AG04450 (cell line): ENCODE measurements at places on chromosomes 12 and 14. TPM values are rescaled to one million over a fixed set of nuclear protein-coding genes. Genes with fewer than 3 reads are reported as not detected.
A peak's percentile ranks its signal among the peaks of the same experiment; 100 is the strongest.

- no peak for DNase-seq
These were observed 14.6 kb downstream of the CFAP54 start for GRCh38 chr12:96503976-96504375.

GRCh38 chr12:111141205-111141604, 220.8 kb upstream of the MYL2 start:
- DNase-seq = no peak

DNA sequence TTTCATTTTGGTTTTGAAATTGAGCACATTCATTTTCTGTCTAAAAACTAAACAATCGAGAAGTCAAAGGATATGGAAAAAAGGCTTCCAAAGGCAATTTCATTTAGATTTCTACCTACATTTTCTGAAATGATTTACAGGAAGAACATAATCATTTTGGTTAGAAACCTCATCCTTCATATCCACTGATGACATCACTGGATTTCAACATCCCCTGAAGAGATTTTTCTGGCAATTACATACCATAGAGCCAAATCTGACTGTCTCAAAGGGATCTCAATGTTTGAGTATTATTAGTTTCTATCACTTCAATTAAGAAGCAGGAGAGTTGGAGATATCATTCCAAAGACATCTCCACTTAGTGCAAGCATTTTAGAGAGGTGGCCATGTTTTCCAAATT, 137.8 kb downstream of the TTC7B start:
- no peak for DNase-seq

DNA sequence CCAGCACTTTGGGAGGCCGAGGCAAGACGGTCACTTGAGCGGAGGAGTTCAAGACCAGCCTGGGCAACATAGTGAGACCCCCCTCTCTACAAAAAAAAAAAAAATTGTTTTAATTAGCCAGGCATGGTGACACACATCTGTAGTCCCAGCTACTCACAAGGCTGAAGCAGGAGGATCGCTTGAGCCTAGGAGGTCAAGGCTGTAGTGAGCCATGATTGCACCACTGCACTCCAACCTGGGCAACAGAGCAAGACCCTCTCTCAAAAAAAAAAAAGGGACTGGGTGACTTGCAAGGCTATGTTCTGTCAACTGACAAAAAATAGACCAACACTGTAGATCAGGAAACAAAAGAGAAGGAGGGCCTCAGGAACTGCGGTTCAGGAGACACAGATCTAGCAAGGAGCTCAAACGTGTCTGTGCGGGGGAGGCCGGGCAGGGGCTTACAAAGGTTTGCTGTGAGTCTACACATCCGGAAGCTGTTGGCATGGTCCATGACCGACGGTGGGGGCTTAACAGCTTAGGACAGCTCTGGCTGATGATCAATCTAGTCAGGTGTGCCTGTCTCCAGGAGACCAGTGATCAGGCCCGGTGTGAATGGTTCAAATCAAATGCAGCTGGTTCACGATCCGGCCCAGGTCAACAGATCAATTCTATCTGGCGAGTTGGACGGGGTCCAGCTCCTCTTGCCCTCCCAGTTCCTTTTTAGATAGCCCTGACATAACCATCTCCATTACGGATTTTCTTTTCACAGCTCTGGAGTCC, 31.7 kb upstream of the INF2 start:
- no peak for DNase-seq

DNA sequence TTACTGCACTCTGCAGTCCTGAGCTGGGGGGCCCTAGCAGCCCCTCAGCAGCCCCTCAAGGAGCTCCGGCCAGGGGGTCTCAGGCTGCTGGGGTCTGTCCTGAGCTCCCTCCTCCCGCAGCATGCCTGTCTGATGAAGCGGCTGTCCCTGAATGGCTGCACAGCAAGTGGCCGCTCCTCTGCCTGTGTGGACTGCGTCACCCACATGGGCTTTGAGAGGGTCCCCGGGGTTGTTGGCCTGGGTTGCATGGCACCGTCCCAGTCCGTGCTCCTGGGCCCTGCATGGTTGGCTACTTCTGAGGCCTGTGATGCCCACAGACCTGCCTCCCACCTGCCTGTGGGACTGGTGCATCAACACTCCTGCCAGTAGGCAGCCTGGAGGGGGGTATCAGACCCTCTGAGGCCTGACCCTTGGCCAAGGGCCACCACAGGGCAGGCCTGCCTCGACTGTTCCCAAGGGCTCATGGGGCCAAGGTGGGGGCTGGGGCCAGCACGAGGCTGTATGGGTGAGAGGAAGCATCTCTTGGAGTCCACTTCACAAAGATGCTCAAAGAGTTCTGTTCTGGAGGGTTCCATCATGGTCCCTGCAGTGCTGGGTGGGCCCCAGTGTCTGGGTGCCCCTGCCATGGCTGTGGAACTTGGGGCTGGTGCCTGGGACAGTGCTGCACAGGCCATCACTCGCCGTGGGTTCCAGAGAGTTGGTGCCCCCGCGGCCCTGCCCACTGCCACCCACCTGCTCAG, 12.2 kb downstream of the CEP170B start:
- DNase-seq = no peak

DNA sequence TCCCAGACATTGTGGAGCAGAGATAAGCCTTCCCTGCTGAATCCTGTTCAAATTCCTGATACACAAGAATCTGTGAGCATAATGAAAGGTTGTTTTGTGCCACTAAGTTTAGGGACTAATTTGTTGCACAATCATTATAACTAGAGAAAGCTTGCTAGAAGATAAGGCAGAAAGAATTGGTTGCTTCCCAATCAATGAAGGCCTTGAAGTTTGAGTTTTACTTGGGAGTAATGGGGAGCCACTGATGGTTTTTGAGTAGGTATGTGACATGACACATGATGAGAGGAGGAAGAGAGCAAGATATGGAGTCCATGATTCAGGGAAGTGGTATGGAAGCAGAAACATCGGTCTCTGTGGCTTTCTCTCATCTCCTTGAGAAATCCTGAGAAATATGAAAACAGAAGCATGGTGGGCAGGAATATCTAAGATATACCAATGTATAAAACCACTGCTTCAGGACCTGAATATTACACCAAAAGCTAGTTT, 13.3 kb upstream of the TCP11L2 start:
- DNase-seq = no peak

DNA sequence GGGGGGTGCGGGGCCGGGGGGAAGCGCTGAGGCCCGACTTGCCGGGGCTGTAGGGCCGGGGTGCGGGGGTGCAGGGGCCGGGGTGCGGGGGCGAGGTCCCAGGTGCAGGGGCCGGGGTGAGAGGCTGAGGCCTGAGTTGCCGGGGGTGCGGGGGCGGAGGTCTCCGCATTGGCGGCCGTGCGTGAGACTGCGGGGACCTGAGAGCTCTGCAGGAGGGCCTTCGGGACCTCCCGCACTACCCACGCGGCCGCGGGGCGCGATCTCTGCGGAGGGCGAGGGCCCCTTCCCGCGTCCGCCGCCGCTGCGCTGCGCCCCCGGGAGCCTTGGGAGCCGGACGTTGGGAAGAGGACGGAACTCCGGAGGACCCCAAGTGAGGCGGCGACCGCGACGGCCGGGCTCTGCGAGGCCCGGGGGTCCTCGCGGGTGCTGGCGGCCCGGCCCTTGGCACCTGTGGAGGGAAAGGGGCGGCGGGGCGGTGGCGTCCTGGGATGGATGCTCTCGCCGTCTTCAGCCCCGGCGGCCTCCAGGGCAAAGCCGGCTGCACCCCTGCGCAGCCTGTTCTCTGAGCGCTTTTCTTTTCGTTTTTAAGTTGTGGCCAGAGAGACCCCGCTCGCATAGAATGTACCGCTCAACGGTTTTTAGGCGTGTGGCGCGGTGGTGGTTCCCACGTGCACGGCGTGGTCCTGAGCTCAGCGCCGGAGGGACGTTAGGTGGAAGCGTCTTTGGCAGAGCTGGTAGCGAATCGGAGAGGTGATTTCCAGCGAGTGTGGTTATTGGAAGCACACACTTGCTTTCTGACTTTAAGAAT, 1.3 kb downstream of the PIWIL1 start:
- no peak for DNase-seq

- DNase-seq = peak; percentile 99
These were observed 2.8 kb upstream of the UBC start for GRCh38 chr12:124917135-124917840.

DNA sequence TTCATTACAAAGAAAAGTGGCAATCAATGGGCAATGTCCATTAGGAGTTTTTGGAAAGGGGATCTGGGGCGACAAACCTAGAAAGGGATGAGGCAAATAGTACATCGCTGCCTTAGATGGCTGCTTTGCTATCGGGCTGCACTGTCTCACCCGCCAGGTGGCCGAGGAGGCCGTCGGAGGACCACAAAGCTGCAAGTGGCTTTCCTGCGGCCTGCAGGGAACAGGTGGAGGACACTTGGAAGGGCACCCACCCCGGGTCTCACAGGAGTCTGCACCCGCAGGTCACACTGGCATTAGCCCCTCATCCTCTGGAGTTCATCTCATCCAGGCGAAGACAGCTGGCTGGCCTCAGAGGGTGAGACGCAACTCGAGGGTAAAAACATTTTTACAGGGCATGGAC, 1392.5 kb downstream of the AACS start:
- no peak for DNase-seq

- DNase-seq = no peak
These were observed 158.6 kb upstream of the ALG10B start for GRCh38 chr12:38157933-38158401.

- no peak for DNase-seq
These were observed 905.4 kb downstream of the SLC16A7 start for GRCh38 chr12:60501124-60501729.

- no peak for DNase-seq
These were observed 85.0 kb downstream of the FOXN3 start for GRCh38 chr14:89332031-89332430.

DNA sequence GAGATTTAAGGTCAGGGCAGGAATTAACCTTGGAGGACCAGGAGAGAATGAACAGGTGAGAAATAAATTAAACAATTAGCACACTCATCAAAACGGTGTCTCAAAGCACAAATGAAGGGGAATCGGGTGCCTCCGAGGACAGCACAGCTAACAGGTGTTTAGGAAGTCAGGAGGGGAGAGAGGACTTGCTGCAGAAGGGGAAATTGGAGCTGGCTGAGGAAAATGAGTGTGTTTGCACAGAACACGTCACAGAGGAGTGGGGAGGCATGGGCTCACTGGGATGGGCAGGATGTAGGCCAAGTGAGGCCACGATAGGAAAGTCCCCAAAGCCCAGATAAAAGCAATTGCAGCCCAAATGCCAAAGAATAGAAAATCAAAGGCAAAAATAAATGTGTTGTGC, 121.7 kb downstream of the ZNF664 start:
- no peak for DNase-seq

DNA sequence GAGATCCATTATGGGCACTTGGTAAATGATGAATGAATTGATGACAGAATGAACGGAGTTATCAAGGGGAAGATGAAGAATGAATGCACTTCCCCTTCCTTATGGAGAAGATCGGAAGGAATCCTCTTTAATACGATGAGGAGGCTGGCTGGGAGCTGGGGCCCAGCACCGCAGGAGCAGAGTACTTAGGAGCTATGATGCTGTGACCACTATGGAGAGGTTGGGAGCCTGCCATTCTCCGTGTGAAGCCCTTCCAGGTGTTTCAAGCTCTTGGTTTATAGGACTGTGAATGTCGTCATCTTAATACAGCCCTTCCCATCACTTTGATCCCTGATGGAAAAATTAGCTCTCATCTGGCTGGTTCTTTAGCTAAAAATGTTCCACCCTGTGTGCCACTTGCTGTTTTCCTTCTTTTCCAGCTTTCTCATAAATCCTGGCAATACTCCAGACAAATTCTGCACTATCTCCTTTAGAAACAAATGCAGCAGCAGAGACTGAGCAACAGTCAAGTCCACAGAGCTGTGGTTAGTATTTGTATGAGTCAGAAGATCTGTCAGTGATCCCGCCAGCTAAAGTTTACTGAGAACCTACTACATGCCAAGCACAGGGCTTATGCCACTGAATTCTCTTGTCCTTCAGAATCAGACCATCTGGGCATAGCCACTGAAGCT, 263.1 kb upstream of the CRY1 start:
- peak; percentile 76 for DNase-seq

GRCh38 chr12:5012337-5012736, 31.3 kb upstream of the KCNA5 start:
- no peak for DNase-seq

- DNase-seq = no peak
These were observed 42.3 kb downstream of the FBXO34 start for GRCh38 chr14:55313480-55313879.

GRCh38 chr12:108772247-108772646, 40.9 kb upstream of the CORO1C start:
- DNase-seq = no peak

- no peak for DNase-seq
These were observed 151.6 kb downstream of the HELB start for GRCh38 chr12:66453844-66454243.

DNA sequence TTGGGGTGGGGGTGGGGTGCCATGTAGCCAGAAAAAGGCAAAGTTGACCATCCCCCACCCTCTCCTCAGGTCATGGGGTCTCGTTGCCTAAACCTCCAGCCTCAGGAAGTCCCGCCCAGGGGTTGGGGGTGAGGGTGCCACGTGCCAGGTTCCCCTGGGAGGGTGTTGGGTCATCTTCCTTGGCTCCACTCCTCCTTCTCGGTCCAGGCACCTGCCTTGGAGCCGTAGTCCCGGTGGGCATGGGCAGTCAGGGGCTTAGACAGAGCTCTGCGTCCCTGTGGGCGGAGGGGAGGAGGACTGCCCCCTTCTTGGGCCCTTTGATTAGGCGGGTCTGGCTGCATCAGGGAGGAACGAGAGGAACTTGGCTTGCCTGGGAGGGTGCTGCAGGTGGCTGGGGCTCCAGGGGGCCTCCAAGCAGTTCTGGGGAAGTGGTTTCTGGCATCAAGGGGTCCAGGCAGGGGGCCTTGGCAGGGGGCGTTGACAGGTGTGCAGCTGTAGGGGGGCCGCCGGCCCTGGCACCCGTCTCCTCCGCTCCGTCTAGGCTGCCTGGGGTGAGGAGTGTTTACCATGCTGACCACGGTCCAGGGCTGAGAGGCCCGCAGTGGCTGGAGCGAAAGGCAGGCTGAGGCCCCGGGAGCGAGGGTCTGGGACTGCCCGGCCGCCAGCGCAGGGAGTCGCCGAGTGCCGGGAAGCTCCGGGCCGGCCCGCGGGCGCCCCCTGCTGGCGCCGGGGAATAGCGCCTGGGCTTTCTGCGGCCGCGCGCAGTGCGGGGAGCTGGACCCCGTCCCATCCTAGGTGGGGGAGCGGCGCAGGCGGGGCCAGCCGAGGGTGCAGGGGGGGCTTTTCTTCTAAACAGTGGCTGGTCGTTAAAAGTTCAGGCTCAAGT, 7.9 kb downstream of the SETD1B start:
- no peak for DNase-seq

- no peak for DNase-seq
These were observed 7.6 kb upstream of the USP15 start for GRCh38 chr12:62252576-62252975.

- DNase-seq = no peak
These were observed 122.1 kb downstream of the HMGA2 start for GRCh38 chr12:65946419-65946818.

- DNase-seq = no peak
These were observed 6.5 kb downstream of the CCDC60 start for GRCh38 chr12:119341020-119341419.

The PMEL gene
- polyA plus RNA-seq = 1.6 and 2.2 TPM in 2 replicates

The PIWIL1 gene
- polyA plus RNA-seq = not detected in 2 replicates

The TAS2R30 gene
- 0.07 TPM in 1 of 2 replicates, not detected in the other for polyA plus RNA-seq

The GYS2 gene
- polyA plus RNA-seq = not detected in 2 replicates

The GLIPR1L1 gene
- polyA plus RNA-seq = not detected in 2 replicates

The RHOJ gene
- polyA plus RNA-seq = 62.7 and 71.4 TPM in 2 replicates

The USP44 gene
- 53.9 and 62.0 TPM in 2 replicates for polyA plus RNA-seq

The RIPK3 gene
- 0.09 TPM in 1 of 2 replicates, not detected in the other for polyA plus RNA-seq

The CDC42BPB gene
- polyA plus RNA-seq = 57.0 and 66.8 TPM in 2 replicates

The C14orf39 gene
- 0.16 and 0.22 TPM in 2 replicates for polyA plus RNA-seq

The SERPINA10 gene
- not detected in 2 replicates for polyA plus RNA-seq

The JPH4 gene
- polyA plus RNA-seq = not detected in 2 replicates

The KRT77 gene
- not detected in 2 replicates for polyA plus RNA-seq

The IL26 gene
- not detected in 2 replicates for polyA plus RNA-seq

The PDZRN4 gene
- polyA plus RNA-seq = not detected in 2 replicates

The FITM1 gene
- 0.07 TPM in 1 of 2 replicates, not detected in the other for polyA plus RNA-seq

The NDRG2 gene
- 0.66 and 1.0 TPM in 2 replicates for polyA plus RNA-seq

The GALNT8 gene
- polyA plus RNA-seq = not detected in 2 replicates
